Type B pancreatic cell (in vitro differentiated cells): ENCODE measurements at places on chromosomes 6 and 20.

DNA sequence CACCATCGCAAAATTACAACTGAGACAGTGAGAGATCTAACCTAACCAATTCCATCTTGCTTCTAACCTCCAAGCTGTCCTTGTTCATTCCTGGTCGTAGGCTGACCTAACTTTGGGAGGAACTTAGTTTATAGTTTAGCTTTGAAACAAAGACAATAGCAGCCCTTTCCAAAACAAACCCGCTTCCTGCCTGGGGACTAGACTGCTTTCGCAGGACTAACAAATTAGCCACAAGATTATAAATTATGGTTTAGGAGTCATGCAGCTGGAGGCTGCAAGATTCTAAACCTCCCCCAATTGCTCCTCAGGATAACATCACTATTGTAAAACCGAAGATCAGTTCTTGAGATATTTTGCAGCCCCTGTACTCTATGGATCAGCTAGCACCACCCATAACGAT, 63.2 kb downstream of the TRIM27 start:
- DNase-seq: no peak

DNA sequence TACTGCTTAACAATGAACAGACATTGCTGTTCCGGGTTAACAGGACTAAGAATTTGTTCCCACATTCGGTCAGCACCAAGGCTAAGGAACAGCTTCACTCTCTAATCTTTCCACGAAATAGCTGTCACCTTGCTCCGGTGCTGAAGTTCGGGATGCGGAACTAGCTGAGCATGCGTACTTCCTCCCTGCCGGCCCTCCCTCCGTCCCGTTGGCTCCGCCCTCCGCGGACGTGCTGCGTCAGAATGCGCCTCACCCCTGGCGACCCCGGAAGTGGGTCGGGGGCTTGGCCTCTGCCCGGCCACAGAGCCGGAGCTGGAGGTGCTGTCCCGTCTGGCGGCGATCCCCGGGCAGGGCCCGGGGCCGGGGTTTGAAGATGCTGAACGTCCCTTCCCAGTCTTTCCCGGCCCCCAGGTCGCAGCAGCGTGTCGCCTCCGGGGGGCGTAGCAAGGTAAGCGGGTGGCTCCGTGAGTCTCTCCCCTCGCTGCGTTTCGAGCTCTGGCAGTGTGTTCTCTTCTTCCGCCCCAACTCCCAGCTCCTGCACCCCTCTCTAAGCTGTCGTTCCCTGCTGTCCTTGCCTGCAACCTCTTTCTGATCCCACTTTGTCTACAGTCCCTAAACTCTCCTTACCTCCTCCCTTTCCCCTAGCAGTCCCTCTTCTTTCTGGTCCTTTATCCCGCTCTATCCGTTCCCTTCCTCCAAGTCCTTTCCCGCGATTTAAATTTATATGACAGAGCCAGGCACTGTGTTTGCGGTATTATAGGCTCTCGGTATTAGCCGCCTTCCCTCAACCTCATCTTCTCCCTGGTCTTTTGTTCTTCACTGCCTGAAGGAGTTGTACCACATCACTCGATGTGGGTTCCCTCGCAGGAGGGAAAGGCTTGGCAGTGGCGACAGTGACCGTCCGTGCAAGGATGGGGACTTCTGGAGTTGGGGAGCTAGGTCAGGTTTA, at the start of gene CYB5R4:
Gene CYB5R4, plus strand, starts transcription at position 280 of the 949 bp plus-strand sequence. Its CDS starts 94 bp downstream, at position 374.
- peak; percentile 95 for DNase-seq

- DNase-seq: no peak
Measured at GRCh38 chr6:102197211-102197610, 803.7 kb downstream of the GRIK2 start.

- no peak for DNase-seq
Measured at GRCh38 chr6:79686707-79687309, 55.7 kb downstream of the SH3BGRL2 start.

DNA sequence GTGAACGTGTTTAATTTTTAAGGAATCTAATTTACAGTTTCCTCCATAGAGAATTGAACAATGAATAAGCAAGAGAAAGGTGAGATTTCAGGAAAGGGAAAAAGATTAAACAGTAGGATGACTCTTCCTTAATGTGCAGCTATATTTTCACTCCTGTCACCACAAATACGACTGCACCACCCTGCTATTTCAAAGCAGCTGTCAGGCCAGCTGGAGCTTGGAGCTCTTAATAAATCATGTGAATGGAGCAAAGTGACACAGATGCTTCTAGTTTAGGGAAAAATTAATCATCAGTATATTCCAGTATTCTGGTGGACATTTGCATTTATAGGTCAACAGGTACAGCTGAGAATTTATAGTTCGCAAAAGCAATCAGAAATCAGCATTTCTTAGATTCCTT, 56.5 kb upstream of the PKIB start:
- no peak for DNase-seq

GRCh38 chr6:50271266-50271665, 221.5 kb upstream of the DEFB112 start:
- DNase-seq: no peak

- DNase-seq: no peak
Measured at GRCh38 chr20:62743777-62744317, 35.2 kb downstream of the NTSR1 start.

DNA sequence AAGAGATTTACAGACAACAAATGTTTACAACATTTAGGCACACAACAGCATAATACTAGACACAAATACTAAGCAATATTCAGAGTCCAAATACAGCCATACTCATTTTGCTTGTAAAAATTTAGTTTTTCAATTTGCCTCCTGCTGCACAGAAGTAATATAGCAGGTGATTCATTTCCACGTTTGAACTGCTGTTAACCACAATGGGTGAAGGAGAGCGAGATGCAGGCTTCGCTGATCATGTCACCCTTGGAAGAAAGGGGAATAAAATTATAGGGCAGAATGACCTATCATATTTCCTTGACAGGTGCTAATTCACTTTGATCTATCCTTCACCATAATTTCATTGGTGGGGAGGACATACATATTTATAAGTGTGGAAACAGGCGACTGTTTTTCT, 643.8 kb upstream of the AGPAT4 start:
- no peak for DNase-seq
